ENCODE measurements at places on chromosomes 16 and 17. TPM values are rescaled to one million over a fixed set of nuclear protein-coding genes. Genes with fewer than 3 reads are reported as not detected.

Gene ARL5C
- polyA plus RNA-seq: not detected

Gene CX3CL1
- 12.9 TPM for polyA plus RNA-seq

Gene SOX9
- polyA plus RNA-seq: 80.0 TPM

Gene TBX2
- 14.8 TPM for polyA plus RNA-seq

Gene PRR35
- 1.7 TPM for polyA plus RNA-seq

Gene LGALS9C
- polyA plus RNA-seq: 1.2 TPM

Gene ANTKMT
- polyA plus RNA-seq: 68.5 TPM

Gene RPGRIP1L
- 23.0 TPM for polyA plus RNA-seq

Gene SARM1
- 6.6 TPM for polyA plus RNA-seq

Gene ALDH3A1
- 4.2 TPM for polyA plus RNA-seq

Gene SLC5A11
- polyA plus RNA-seq: 0.78 TPM

Gene CDH3
- 5.4 TPM for polyA plus RNA-seq

Measured in testis (tissue), 5 donors.